Stimulated activated CD8-positive, alpha-beta memory T cell treated with anti-CD3 and anti-CD28 coated beads, Interleukin-7, amount 100 ng/mL, for 24 hours (primary cell): ENCODE measurements at places on chromosomes 2 and 18.

DNA sequence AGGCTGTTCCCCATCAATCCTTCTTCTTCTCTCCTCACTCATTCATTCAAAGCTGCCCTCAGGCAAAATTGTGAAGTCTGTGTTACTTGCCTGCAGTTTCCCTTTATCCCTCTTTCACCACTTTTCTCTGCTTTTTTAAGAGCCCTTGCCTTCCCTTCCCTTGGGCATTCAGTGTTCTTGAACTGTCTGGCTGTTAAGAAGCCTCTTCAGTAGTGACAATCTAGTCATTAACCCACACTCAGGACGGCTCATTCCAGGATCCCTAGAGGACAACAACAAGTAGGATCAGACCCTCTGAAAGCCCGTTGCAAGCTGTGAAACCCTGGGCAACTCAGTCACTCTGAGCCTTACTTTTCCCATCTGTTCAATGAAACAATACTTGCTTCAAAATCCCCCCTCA lies 615.7 kb downstream of the EPHA4 start:
- DNase-seq, result no peak

DNA sequence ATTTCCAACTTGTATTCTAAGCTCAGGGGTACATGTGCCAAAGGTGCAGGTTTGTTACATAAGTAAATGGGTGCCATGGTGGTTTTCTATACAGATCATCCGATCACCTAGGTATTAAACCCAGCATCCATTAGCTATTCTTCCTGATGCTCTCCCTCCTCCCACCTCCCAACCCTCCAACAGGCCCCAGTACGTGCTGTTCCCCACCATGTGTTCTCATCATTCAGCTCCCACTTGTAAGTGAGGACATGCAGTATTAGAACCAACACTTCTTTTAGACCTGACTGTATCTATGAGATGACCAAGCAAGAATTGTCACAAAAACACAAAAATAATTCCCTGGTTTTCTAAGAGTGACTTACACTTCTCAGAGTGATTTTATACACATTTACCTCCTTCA lies 83.0 kb downstream of the VIT start:
- DNase-seq, result no peak

- no peak for DNase-seq
Observed at GRCh38 chr2:168008646-168009195, 238.7 kb downstream of the STK39 start.

- DNase-seq, result no peak
Observed at GRCh38 chr2:50546790-50547189, 485.1 kb downstream of the NRXN1 start.

DNA sequence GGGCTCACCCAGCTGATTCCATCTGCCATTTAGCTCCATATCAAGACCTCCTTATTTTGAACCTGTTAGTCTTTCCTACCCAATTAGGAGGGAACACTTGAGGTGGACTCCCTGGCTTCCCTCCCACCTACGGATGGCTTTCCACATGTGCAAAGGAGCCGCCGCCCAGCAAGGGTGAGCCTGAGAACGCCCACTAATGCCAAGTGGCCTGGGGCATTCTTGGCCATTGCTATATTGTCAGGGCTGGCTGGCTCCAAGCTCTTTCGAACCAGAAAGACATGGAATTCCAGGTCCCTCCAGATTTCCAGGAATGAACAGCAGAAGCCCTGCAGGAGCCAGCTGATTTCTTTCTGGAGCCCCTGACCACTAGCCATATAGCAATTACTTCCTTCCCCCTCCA lies 196.2 kb downstream of the SMAD7 start:
- DNase-seq, result no peak

DNA sequence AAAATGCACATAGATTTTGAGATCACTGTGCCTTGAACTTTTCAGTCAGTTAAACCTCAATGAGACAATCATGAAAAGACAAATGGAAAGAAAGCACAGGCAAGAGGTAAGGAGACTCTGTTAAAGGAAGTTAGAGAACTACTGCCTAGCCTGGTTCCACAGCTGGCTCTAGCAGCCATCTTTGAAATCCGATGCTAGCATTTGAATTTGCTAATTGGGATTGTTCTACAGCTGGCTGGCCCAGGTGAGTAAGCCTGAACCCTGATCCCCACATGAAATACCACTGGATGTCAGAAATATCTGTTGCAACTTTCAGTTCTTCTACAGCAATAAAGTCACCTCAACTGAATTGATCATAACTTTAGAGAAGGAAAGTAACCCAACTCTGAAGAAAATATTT lies 315.2 kb upstream of the CHAC2 start:
- no peak for DNase-seq

GRCh38 chr2:108635630-108636354 lies 83.5 kb upstream of the RANBP2 start:
- no peak for DNase-seq

DNA sequence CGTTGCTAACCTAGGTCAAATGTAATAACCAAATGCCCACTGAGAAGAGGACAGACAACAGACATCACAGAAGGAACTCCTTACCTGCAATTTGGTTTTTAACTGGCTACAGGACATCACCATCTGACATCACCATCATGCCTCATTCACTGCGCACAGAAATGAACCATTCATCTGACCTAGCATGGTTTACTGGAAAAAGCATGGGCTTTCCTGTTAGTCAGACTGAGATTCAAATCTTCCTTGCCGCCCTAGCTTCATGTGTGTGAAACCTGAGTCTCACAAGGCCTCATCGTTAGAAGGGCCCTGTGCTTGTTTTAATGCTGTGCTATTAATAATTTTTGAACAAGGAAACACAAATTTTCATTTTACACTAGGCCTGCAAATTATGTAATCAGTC lies 1.1 kb upstream of the HIBCH start:
- DNase-seq, result no peak

- no peak for DNase-seq
Observed at GRCh38 chr2:36360834-36361233, 5.3 kb downstream of the CRIM1 start.

- DNase-seq, result no peak
Observed at GRCh38 chr18:68818584-68818983, 20.7 kb downstream of the CCDC102B start.

DNA sequence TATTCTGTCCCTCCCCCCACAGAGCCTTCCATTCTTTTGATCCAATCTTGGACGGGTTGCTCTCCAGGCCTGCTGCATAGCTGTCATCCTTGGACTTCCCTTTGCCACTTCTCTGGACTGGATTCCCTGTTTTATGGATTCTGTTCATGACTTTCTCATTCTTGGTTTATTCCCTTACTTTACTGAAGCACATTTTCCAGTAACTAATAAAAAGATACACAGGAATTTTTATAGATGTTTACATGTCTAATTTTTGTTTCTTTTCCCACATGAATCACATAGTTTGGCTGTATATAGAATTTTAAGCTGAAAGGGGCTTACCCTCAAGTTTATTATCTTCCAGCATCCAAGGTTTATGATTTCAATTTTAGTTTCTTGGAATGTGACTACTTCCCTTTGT lies 37.9 kb downstream of the GDF7 start:
- DNase-seq, result no peak
